ENCODE measurements at places on chromosomes 16 and 17.

- DNase-seq: no peak
Measured at GRCh38 chr17:73541111-73541510, 103.1 kb downstream of the SDK2 start.

DNA sequence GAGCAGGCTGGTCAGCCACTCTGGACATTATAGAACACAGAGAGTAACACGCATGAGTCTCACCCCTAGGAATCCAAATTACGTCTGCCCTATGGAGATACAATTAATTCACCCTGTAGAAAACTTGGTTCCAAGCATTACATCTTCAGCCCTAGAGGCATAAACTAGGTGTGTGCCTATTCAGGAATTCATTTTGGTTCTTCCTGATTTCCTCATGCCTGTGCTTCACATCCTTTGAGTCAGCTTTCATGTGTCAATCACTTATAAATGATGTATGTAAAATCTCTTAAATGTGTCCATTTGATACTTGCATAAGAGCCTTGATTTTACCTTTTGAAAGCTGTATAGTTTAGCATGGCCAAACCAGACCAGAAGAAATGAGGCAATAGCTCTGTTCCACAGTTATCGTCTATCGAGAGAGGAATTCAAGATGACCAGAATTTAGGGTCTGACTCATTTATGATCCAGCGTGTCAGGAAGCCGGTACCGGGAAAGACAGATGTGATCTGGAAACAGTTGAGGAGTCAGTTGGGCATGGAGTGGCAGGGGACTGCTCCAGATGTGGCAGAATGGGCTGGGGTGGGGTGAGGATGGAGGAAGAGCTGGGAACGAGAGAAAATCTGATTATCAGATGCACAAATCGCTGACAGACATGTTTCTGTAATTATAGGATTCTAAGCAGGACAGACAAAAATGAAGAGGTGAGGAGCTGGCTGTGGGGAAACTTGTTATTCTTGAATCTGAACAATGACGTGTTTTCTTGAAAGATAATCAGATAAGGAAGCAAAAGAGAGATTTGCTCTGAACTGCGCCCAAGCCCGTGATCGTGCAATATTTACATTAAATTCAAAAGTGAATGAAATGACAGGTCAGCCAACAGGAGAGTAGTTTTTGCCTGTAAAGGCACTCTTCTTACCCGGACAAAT lies 76.7 kb downstream of the C16orf95 start:
- no peak for DNase-seq

GRCh38 chr16:56941092-56941491 lies 9.2 kb downstream of the HERPUD1 start:
- DNase-seq: no peak

DNA sequence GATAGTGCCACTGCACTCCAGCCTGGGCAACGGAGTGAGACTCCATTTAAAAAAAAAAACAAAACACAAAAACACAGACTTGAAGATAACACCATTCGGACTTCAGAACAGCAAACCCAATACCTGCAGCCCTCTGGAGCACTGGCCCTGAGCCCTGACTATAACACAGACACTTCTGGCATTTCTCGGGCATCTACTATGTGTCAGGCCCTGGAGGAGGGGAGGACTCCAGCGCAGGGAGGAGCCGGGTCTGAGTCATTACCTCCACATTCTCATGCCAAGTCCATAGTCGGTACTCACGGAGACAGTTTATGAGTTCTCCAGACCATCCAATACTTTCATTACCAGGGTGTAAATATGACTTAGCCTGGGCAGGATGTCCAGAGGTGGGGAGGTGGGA lies 48.8 kb downstream of the PITPNM3 start:
- DNase-seq: peak; percentile 21

All from endodermal cell (in vitro differentiated cells).